HTR-8/SVneo (cell line): ENCODE measurements at places on chromosomes 12 and 14.

- no peak for DNase-seq
These were observed 469.0 kb upstream of the FOXG1 start for GRCh38 chr14:28297559-28297958.

DNA sequence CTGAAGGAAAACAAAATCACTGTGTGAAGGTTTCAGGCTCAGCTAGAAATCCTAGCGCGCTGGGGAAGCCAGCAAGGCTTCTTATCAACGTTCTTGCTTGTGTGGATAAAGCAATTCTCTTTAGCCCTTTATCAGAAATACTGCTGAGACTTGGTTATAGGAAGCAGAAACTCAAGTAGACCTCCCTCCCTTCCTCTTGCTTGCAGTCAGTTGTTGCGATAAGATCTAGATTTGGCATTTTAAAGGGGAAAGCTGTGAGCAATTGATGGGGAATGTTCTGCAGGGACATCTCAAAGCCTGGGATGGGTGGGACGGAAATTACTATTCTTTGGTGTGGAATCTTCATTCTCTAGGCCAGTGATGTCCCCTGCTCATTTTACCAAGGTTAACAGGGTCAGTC lies 76.4 kb upstream of the ANO4 start:
- no peak for DNase-seq

DNA sequence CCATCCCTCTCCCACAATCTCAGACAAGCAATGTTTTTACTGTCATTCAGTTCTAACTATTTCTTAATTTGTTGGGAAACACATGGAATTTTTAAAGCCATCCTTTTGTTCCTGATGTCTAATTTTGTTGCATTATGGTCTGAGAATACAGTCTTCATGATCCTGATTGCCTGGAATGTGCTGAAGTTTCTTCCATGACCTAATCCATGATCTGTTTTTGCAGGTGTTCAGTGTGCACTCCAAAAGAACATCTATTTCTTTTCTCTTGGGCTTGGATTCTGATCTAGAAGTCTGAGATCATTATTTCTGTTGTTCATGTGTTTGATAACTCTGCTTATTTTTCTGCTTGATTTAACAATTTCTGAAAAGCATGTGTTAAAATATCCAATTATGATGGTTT lies 43.2 kb upstream of the PHC1 start:
- no peak for DNase-seq

- no peak for DNase-seq
These were observed 53.1 kb downstream of the TGFB3 start for GRCh38 chr14:75928690-75929181.
